ENCODE measurements at places on chromosomes 4 and X.

DNA sequence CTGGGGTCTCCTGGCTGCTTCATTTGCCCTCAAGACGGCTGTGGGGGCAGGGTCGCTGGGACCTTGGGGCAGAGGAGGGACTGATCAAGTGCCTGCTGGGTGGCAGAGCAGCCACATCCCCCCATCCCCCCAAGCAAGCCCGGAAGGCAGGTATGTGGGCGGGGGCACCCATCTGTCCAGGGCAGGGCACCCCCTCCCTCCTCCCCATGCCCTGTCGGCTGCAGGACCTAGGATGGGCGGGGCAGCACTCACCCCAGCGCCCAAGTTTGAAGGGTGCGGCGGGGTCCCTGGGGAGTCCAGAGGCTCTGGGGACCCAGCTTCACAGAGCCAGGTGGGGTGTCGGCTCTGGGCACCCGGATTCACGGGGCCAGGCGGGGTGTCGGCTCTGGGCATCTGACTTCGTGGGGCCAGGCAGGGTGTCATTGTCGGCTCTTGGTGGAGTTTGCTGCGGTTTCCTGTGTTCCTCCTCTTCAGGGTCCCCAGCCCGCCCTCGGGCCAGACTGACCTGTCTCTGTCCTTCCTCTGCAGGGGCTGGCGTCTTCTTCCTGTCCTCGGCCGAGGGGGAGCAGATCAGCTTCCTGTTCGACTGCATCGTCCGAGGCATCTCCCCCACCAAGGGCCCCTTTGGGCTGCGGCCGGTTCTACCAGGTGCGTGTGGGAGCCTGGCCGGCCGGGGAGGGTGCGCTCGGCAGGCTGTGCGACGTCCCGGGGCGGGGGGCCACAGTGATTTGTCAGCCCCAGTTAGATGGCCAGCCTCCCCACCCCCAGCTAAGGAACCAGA is 22.1 kb downstream of the DOK7 start:
- peak; percentile 62 for DNase-seq

GRCh38 chrX:138775517-138775916 is 64.0 kb upstream of the FGF13 start:
- DNase-seq, result peak; percentile 7

- DNase-seq, result no peak
Measured at GRCh38 chr4:79455216-79455615, 47.2 kb upstream of the GK2 start.

GRCh38 chr4:131540256-131540655 is 1608.8 kb upstream of the PCDH10 start:
- no peak for DNase-seq

- DNase-seq, result no peak
Measured at GRCh38 chrX:13797512-13797911, 19.4 kb downstream of the GPM6B start.

DNA sequence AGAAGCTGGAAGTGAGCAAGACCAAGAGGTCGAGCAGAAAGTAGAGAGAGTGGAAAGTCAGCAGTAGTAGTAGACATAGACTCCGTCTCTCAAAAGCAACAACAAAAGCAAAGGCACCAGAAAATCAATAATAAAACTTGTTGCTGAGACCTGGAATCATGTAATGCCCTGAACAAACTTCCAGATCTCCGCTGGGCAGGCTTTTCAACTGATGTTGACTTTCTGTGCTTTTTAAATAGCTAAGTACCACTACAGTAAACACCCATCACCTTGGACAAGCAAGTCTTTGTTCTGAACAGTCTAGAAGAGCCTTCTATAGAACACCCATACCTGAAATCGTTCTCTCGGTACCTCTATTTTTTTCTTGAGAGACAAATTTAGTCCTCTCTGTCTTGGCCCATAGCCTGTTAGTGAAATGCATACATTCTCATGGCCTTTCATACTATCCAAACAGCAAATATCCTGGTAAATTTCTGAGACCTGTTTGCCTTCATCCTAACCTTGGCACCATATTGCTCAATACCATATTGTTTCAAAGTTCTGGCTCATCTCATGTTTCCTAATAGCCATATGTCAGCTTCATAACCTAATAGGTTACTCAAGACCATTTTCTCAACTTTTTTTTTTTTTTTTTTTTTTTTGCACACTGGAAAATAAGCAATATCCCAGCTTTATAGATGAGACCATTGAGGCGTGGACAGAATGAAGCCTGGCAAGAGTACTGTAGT is 200.6 kb upstream of the RBPJ start:
- no peak for DNase-seq

- DNase-seq, result no peak
Measured at GRCh38 chr4:78653655-78654054, 102.1 kb downstream of the ANXA3 start.

DNA sequence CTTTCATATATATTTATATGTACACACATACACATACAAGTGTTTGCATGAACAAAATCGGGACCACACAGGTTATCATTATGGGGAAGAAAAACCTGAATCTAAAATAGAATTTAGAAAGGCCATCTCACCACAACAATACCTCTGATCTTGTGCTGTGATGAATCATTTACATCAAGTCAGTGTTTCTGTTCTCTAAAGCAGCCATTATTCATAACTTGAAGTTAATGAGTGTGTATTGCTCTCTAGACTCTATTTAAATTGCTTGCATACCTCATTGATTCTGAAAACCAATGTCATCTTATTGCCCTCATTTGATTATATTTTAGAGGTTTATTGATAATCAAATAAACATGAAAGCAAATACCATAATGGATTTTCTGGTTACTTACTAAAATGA is 71.6 kb downstream of the FAM114A1 start:
- no peak for DNase-seq

DNA sequence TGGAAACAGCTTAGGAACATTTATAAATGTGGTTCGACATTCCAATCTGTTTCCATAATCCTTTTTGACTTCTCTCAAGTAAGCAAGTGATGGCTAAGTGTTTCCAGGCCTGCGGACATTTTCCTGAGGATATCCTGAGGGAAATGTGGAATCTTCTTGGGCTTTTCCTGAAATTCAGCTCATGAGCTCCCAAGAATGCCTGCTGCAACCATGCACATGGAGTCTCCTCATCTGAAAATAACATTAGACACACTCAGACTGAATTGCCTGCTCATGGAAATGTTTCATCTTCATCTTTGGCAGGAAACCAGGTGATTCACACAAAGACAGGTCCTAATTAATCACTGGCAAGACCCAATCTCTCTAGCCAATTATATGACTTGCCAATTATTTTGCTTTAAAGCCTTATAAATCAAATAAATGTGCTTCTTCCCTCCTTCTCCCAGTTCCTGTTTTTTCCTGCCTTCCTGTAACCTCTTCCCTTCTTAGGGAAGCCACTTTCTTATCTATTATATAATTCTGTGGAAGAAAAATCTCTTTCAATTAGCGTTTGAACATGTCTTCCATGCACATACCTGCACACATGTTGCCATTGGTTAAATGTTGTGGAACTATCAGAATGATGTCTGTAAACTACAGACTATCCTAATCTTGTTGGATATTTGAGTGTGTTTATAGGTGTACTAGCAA is 104.6 kb upstream of the MXRA5 start:
- peak; percentile 3 for DNase-seq

DNA sequence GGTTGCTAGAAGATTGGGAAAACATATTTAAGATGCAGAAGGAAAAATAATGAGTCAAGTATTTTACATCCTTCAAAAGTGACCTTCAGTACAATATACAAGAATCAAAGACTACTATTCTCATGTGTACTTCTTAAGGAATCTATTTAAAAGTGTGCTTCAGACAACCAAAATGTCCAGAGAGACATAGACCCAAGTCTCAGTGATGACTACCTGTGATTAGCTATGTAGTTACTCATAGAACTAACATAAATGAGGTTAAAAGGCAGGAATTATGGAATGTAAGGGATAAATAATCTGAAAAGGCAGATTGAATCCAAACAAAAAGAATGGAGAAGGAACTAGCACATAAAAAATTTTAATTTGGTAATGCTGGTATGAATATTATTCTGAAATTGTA is 634.7 kb upstream of the FAM241A start:
- no peak for DNase-seq

DNA sequence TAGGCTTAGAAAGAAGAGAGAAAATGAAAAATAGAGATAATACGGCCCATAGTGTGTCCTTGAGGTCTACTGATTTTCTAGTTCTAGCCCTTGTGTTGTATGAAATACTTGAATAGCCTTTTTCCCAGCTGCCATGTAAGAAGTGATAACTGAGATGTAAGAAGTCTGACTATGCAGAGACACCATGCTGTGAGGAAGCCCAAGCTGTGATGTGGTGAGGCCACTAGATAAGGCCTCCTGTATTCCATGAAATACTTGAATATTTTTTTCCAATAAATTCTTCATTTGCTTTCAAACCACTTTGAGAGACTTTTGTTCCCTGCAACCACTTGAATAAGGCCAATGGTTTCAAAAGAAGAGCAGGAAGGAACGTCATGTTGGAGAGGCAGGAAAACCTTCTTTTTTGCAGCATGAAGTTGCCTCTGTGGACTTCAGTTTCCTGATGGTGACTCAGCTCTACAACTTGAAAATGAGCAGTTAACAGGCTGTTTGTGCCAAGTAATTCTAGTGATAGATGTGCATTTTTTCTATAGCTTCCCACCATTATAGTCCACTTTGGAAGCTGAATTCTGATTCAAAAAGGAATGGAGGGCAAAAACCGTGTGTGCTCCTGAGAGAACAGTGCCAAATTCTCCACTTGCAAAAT is 25.5 kb upstream of the FAM9C start:
- DNase-seq, result no peak

GRCh38 chr4:7425591-7426468 is 8.9 kb downstream of the PSAPL1 start:
- DNase-seq, result no peak

GRCh38 chr4:48254381-48255071 is 15.1 kb downstream of the TEC start:
- no peak for DNase-seq

DNA sequence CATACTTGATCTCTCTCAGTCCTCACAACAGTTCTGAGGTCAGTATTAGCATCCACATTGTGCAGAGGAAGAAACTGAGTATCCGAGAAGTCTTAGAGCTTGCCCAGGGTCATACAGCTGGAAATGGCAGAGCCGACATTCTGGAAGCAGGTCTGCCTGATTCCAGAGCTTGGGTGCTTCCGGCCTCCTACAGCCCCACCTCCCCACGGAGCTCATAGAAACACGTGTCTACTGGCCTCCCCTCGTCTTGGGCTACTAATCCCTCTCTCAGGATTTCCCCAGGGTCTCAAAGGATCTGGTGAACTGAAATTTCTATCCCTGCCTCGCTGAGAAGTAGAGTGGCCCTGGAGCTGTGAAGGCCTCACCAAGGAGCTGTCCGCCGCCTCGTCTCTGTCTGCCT is 12.0 kb upstream of the KDM5C start:
- no peak for DNase-seq

DNA sequence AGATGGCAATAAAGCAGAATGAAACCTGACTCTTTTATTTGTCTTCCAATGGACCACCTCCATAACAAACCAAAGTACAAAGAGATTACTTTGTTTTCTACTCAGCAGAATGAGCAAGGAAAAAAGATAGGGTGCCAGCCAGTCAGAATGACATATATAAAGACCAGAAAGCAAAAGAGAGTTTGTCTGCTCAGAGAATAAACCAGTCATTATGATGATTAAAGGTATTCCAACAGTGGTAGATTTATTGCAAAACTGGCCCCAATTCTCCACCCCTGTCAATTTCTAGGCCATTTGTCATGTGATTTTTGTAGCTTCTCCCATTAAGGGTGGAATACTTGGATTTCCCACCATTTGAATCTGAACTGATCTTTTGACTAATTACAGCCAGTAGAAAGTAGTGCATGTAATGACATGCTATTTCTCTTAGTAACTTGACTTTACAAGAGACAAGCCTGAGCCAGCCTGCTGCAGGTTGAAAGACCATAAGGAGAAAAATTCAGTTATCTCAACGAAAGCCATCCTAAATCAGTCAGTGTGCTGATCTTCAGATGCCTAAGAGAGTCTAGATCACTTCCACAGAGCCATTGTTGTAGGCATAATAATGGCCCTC is 203.1 kb downstream of the EPHA5 start:
- DNase-seq, result peak; percentile 34

DNA sequence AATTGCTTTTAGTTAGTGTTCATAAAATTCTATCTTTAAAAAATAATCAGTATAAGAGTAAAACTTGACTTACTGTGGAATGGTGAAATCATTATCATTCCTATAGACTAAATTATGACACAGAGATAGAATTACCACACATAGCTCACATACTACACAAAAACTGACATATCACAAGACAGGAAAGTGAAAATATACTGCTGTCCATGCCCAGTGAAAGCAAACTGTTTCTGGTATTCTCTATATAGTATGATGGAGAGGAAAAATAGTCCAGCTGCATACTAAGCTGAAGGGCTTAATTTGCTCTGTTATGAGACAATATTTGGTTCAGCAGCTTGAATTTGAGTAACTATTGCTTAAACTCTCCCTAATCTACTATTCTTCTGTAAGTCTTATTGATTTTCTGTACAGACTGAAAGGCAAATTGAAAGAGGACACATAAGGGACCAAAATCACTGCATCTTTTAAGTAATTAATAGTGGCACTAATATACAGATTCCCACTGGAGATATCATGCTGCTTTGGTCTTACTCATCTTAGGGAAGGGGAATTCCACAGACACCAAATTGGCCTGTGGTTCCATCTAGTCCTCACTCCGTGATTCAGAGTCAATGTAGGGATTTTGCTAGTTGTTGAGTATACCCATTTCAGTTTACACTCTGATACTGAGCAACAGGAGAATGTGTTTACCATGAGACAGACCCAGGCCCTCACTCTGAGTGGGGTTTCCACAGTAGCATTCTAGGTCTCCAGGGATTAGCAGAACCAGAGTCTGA is 47.4 kb upstream of the AGA start:
- DNase-seq, result no peak

DNA sequence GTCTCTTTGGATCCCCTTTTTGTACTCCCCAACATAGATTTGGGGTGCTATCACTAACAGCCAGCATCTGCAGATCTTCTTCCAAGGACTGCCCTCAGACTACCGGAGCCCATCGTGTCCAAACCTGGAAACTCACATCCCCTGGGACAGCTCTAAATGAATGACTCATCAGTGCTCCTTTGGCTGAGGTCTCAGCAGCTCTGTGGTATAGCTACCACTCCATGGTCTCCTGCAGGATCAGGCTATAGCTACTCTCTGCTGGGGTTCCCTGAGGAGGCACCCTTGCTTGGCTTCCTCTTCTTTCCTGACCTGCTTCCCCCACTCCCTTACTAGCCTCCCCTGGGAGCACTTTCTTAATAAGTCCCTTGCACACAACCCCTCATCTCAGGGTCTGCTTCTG is 97.5 kb upstream of the PRPS2 start:
- no peak for DNase-seq

DNA sequence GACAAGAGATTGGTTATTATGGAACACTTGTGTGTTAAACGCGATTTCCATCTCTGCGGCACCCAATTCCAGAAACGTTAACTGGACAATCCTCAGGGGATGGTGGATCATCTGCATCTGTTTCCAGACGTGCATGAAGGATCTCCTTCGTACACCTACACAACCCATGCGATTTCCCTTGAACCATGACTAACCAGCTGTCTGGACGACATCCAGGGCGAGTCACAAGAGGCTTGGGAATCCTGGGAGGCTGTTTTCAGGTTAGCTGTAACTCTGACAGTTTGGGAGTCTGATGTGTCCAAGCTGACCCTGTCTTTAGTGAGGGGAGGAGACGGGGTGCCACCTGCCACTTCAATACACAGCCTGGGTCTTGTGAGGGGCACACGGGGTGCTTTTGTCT is 84.5 kb downstream of the GATB start:
- DNase-seq, result peak; percentile 64

All from RWPE1 (cell line).